NCI-H460 (cell line): ENCODE measurements at places on chromosomes 3 and 15. TPM values are rescaled to one million over a fixed set of nuclear protein-coding genes. Genes with fewer than 3 reads are reported as not detected.

ACAN gene
- not detected in 2 replicates for total RNA-seq

GRCh38 chr3:7964899-7965298 lies 536.7 kb upstream of the LMCD1 start:
- no peak for DNase-seq

- no peak for DNase-seq
These were observed 436.4 kb downstream of the NAALADL2 start for GRCh38 chr3:175295248-175296130.

DNA sequence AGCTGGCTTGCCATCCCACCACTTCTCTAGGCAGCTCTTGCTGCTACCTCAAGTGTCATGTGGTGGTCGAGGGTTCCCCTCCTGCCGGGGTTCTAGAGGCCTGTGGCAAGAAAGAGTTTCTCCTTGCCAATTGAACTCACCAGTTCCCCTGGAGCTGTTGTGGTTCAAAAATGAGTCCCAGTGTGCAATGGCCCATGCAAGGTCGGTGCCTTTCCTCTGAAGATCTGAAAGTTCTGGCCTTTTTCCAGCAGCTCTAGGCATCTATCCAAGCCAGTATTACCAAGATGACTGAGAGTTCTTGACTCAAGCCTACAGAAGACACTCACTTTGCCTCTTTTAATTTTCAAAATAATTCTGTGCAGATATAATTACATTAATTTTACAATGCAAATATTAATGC lies 163.6 kb downstream of the KCNMB2 start:
- no peak for DNase-seq

DNA sequence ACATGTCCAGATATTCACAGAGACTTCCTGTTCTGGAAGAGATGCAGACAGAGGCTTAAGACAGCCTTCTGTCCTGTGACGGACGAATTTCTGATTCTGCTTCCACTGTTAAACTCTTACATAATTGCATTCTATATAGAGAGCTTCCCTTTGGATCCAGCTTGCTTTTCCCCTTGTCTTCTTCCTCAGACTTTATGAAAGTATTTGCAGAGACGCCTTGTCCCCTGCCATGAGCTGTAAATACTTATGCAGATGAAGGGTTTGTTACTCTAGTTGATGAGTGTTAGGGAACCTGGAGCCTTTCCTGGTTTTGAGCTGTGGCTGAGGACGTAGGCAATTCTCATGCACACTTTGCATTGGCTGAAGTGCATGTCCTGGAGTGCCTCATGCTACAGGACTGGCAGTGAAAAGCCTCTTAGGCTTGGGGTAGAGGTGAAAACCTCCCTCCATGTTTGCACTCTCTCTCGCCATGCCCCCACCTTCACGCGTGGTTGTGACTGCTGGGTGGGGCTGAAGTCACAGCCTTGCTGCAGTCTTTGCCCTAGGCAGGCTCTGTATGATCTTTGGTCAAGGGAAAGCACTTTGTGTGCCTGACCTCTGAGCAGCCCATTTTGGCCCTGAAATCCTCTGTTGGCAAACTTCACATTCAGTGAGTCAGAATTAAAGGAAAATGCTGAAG lies 286.6 kb downstream of the PTPRG start:
- no peak for DNase-seq

DNA sequence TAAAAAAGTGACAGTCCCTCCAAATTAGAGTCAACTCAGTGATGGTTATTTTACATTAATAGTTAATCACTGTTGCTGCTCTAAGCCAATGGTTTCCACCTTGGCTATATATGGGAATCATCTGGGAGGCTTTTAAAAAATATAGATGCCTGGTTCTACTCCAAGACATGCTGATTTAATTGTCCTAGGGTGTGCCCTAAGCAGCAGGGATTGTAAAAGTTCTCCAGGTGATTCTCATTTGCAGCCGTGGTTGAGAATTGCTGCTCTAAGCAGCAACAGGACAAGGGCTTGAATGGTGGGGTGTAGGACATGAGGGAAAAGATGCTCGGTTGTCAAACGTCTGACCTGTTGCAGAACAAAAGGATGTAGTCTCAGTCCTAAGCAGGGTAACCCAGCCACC lies 405.1 kb upstream of the MCTP2 start:
- no peak for DNase-seq

HYAL1 gene
- 5.9 and 6.2 TPM in 2 replicates for total RNA-seq

C3orf70 gene
- total RNA-seq, result not detected in 2 replicates

DNA sequence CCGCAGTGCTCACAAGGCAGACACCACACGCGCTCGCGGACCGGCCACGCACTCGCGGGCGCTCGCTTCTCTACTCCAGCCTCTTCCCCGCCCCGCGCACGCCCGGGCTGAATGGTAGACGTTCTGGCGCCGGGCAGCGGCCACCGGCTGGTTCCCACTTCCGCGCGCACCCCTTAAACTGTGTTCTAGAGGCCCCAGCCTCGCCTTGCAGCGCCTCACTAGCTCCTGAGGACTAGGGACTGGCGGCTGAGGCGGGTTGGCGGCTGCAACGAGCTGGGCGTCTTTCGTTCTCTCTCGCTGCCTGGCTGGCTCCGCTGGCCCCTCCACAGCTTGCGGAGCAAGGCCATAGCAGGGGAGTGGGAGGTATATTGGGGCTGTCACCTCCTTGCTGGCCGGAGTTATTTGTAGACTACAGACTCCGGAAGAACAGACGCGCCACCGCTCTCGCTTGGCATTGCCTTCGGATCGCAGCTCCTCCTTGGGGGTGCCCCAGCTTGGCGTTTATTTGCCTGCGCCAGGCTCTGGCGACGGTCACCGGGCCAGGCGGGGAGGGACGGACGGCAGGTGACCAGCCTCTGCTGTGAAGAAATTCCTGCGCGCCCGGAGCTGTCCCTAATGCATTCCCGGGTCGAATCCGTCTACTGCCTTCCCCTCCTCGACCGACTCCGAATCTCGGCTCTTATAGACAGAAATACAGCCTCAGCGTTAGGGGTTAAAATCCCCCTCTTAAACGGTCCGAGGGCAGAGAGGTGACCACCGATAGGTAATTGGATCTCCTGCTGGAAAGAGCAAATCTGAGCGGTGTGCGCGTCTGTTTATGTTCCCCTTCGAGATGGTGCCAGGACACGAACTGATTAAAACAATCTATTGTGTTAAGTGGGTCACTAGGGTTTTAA lies 1.3 kb downstream of the GREM1 start:
- no peak for DNase-seq

GRCh38 chr3:15479400-15480224 lies 41.9 kb downstream of the COLQ start:
- no peak for DNase-seq

PLCB2 gene
- 0.74 and 0.75 TPM in 2 replicates for total RNA-seq

GRCh38 chr3:104546301-104546700 lies 820.4 kb upstream of the ALCAM start:
- no peak for DNase-seq

DNA sequence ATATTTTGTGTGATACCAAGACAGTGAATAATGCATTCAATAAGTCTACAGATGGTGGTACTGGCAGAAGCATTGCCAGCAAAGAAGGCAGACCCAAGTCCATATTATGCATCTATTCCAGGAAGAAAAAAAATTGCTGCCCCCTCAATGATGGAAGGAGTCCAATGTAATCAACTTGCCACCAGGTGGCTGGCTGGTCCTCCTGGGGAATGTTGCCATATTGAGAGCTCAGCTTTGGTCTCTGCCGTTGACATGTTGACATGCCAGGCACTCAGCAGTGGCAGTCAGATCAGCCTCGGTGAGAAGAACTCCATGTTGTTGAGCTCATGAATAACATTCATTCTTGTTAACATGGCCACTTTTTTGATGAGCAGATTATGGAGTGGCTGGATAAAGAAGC lies 298.5 kb downstream of the IGSF11 start:
- no peak for DNase-seq

CGNL1 gene
- total RNA-seq, result 0.82 and 0.98 TPM in 2 replicates

- no peak for DNase-seq
These were observed 28.4 kb downstream of the CHDH start for GRCh38 chr3:53817809-53818208.

DNA sequence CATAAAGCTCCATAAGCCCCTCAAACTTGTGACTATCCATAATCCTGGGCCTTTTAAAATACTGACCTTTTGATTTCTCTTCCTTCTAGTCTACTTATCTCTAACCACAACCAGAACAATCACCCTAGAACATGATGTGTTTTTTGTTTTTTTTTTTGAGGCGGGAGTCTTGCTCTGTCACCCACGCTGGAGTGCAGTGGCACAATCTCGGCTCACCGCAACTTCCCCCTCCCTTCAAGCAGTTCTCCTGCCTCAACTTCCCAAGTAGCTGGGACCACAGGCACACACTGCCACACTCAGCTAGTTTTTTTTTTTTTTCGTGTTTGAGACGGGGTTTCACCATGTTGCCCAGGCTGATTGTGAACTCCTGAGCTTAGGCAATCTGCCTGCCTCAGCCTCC lies 25.1 kb downstream of the VPS39 start:
- DNase-seq, result no peak

DNA sequence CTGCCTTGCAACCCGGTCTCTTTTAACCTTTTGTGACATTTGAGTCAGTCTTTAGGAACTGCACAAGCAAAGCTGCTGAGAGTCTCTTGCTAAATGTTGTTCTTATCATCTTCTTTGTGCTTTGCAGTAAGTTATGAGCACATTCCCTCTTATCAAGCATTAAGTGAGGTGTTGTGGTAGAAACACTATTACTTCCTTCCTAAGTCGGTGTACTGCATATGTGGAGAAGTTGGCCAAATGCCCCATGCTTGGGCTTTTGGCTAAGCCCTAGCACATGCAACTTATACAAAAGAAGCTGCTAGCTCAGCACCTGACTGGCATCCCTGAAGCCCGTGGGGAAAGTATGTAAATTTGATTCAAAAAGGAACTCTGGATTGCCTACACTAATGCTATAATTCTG lies 136.5 kb upstream of the RBMS3 start:
- no peak for DNase-seq

- peak; percentile 27 for DNase-seq
These were observed 10.8 kb upstream of the FANCD2 start for GRCh38 chr3:10015461-10015904.

- DNase-seq, result no peak
These were observed 546.3 kb downstream of the ROBO2 start for GRCh38 chr3:77586216-77586615.

- DNase-seq, result peak; percentile 77
These were observed 216.9 kb downstream of the ATP8B4 start for GRCh38 chr15:49901996-49902684.

DNA sequence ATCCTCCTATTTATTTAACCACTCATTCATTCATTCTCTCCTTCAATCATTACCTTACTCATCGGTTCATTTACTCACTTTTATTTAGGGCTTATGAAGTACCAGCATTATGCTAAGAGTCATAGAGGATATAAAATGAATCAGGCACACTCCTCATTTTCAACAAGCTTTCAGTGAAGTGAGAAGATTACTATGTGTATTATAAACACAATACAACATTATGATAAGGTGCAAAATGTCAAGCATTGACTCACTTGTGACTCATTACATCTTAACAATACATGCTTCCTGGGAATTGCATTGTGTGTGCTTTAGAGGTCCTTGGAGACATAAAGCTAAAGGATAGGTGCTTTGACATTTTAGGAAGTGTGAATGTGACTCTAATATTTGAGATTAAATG lies 60.4 kb downstream of the PLAAT1 start:
- DNase-seq, result no peak

SNX33 gene
- total RNA-seq, result 8.2 and 10.0 TPM in 2 replicates

DNA sequence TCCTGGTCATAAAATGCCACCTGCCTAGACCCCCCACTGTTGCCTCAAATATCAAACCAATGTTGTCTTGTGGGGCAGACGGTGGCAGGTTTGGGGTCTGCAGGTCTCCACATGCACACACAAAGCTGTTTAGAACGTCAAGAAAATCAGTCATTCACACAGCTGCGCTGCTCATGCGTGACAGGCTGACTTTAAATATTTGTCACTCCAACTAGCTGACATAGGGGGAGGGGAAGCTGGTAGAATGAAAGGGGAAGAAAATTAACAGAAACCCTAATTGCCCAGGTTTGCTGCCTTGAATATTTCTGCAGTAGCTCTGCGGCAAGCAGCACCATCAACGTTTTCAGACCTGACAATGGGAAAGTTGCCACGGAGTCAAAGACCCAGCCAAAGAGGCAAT lies 201.8 kb downstream of the ABHD5 start:
- DNase-seq, result no peak

GRCh38 chr3:178193846-178194245 lies 342.4 kb upstream of the KCNMB2 start:
- DNase-seq, result no peak

DNA sequence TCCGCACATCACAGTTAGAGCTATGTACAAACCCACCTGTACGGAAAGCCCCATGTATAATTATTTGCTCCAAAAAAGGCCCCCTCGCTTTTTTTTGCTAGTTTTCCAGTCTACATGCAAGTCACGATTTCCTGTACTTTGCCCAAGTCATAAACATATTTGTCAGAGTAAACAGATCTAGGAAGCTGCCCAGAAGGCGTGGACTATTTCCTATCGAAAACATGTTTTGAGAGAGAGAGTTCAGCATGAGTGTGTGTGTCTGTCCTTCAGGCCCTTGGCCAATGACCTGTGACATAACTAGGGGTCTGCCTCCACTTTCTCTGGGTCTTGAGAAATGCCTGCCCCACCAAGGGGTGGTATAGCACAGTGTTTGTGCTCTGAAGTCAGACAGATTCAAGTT lies 72.7 kb upstream of the HACD2 start:
- DNase-seq, result no peak

DNA sequence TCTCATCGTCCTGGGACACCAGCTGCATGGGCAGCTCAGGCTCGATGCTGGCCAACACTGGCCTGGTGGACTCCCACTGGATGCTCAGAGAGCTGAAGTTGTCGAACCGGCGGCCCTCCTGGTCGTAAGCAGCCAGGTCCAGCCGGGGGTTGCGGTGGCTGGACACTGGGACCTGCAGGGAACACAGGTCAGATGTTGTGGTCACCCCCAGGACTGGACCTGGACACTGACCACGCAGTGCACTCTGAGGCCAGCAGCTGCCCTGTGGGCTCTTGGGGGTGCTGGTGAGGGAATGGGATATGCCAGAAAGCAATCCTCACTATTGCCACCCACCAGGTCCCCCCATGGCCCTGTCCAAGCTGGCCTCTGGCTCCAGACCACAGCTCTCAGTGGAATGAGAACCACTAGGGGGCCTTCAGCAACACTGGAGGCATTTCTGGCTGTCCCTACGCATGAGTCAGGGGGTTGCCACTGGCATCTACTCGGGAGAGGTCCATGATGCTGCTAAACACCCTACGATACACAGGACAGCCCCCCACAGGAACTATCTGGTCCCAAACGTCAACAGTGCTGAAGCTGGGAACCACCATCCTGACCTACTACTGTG lies 66.1 kb downstream of the NUP210 start:
- DNase-seq, result no peak

GRCh38 chr3:156892701-156893100 lies 66.5 kb downstream of the LEKR1 start:
- no peak for DNase-seq

GRCh38 chr3:65126527-65127410 lies 439.0 kb upstream of the ADAMTS9 start:
- no peak for DNase-seq

RAB7A gene
- 50.8 and 57.8 TPM in 2 replicates for total RNA-seq

GRCh38 chr15:22988811-22989210 lies 8.6 kb upstream of the CYFIP1 start:
- DNase-seq, result no peak

- no peak for DNase-seq
These were observed 21.0 kb upstream of the PLXNA1 start for GRCh38 chr3:126961791-126962461.

GRCh38 chr3:182473191-182473710 lies 320.1 kb upstream of the ATP11B start:
- no peak for DNase-seq
